ENCODE measurements at places on chromosomes 12 and 14. TPM values are rescaled to one million over a fixed set of nuclear protein-coding genes. Genes with fewer than 3 reads are reported as not detected.

The C12orf56 gene
- 0.23 TPM for total RNA-seq

The PRKCH gene
- total RNA-seq: 11.2 TPM

The MMP19 gene
- 3.8 TPM for total RNA-seq

The TEX22 gene
- not detected for total RNA-seq

The SMOC1 gene
- 15.4 TPM for total RNA-seq

The CYP46A1 gene
- total RNA-seq: not detected

The STXBP6 gene
- not detected for total RNA-seq

The FRS2 gene
- total RNA-seq: 28.0 TPM

The SELPLG gene
- 0.08 TPM for total RNA-seq

The KSR2 gene
- not detected for total RNA-seq

Data from hair follicular keratinocyte (primary cell).